ENCODE measurements at places on chromosomes 11 and 22.

- no peak overlapping the region for H3K4me3 ChIP-seq
- H3K4me1 ChIP-seq, result peaks cover 6% of the 10 kb centered on the region
- peak; percentile 28 for DNase-seq
- H3K36me3 ChIP-seq, result no peaks in the 10 kb centered on the region
- peaks cover 2% of the 10 kb centered on the region for H3K27me3 ChIP-seq
Measured at GRCh38 chr22:45296628-45297297, 12.0 kb downstream of the UPK3A start.

DNA sequence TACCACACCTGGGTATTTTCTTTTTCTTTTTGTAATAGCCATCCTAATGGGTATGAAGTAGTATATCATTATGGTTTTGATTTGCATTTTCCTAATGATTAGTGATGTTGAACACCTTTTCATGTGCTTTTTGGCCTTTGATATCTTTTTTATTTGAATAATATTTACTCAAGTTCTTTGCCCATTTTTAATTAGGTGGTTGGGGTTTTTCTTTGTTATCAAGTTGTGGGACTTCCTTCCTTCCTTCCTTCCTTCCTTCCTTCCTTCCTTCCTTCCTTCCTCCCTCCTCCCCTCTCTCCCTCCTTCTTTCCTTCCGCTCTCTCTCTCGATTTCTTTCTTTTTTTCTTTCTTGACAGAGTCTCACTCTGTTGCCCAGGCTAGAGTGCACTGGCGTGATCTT, 75.0 kb upstream of the PDGFD start:
- no peak overlapping the region for H3K4me3 ChIP-seq
- H3K27ac ChIP-seq, result no peak overlapping the region
- DNase-seq, result no peak
- no peaks in the 10 kb centered on the region for H3K27me3 ChIP-seq

GRCh38 chr11:12116425-12117032, 6.1 kb downstream of the MICAL2 start:
- H3K27ac ChIP-seq, result peak overlapping the region; percentile 90
- no peak for DNase-seq
- peaks cover 77% of the 10 kb centered on the region for H3K36me3 ChIP-seq

DNA sequence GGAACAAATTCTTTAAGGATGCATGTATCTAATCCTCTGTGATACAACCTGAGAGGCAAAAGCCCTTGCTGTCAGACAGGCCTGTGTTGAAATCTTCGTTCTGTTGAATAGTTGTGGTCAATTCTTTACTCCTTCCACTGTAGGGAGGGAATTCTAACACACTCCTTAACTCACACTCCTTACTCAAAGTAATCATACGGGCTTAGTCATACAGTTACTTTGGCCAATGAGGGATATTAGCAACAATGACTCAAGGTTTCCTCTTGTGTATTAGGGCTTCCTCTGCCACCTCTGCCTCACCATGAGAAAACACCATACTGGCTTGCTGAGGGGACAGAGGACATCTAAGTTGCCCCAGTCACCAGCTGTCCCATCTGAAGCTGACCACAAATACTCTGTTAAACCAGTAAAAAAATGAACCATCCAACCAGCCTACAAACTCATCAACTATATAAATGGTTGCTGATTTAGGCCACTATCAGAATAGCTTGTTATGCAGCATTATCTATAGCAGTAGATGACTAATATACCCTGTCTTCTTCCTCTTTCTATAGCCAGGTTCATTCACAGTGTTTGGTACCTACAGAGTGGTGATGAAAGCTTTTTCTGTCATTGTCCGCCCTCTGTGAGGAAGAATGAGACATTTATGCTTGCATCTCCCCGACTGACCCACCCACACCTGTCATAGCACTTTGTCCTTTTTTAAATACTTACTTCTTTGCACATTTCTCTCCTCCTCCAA, 322.8 kb upstream of the SYN3 start:
- no peaks in the 10 kb centered on the region for H3K27me3 ChIP-seq
- H3K4me1 ChIP-seq, result no peaks in the 10 kb centered on the region
- DNase-seq, result no peak
- H3K27ac ChIP-seq, result no peak overlapping the region

DNA sequence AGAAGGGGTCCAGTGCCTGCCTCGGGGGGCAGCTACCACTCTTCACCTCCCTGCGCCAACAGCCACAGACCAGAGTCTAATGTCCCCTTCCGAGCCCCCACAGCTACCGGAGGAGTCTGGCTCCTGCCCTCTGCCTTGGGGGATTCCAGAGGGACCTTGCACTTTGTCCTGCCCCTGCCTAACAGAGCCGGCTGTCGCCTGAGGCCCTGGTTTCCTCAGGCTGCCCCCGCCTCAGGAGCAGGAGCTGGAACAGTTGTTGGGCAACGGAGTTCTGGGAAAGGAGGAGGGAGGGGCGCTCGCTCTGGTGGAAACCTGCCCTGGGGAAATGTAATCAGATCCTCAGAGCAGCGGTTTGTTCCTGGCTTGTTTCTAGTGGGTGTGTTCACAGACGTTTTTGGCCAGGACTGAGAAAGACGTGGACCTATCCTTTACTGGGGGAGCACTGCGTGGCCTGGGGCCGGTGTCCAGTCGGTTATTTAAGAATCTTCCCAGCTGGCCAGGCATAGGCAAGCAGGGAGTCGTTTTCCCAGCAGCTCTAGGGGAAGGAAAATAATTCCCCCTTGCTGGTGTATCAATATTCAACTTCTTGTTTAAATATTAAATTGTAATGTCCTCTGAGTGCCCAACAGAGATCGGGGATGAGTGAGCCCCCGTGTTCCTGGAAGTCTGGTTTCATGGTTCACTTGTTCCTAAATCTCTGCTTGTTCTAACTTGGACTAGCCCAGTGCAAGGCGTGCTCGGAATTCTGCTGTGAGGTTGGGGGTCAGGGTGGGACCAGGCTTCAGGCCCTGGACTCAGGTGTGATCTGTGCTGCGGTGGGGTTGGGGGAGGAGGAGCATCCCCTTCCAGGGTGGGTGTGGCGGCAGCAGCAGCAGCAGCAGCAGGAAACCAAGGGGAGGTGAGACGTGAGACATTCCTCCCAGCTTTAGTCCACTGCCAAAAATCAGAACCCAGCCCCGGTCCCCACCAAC, 32.1 kb downstream of the A4GALT start:
- no peaks in the 10 kb centered on the region for H3K4me1 ChIP-seq
- no peaks in the 10 kb centered on the region for H3K27me3 ChIP-seq
- no peak for DNase-seq
- no peaks in the 10 kb centered on the region for H3K36me3 ChIP-seq
- no peak overlapping the region for H3K4me3 ChIP-seq

DNA sequence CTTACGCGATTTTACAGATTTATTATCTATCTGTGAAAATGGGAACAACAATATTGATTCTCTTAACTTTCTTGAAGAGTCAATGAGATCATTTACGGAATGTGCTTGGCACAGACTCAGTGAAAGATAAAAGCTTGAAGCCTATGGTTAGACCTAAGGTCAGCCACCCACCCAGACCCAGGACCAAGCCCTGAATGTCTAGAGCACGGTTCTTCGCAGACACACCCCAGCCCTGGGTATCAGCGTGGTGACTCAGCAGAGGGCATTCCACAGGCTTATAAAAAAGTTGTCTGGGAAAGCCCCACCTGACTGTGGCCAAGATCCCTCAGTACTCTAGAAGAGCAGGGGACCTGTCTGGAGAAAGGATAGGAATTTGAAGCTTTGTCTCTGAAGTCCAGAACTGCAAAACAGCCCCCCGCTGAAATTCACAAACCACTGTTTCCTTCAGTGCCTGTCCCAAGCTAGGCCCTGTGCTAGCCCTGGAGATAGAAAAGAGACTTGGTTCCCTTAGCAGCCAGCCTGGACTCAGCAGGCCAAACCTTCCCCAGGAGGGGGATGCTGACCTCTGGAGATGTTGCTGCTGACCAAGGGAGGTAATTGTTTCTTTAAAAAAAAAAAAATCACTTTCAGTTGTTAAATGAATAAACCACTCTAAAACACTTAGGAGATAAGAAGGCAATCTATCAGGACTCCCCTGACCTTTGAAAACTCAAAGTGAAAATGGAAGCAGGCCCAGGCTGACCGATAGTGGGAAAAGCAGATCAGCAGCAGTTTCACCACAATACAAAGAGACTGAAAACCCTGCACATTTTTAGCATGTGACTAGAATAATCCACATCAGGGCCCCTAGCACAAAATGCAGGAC, 114.0 kb downstream of the ABTB2 start:
- peaks cover 17% of the 10 kb centered on the region for H3K36me3 ChIP-seq
- peak overlapping the region; percentile 83 for H3K27ac ChIP-seq
- H3K4me3 ChIP-seq, result peak overlapping the region; percentile 45
- H3K4me1 ChIP-seq, result peaks cover 87% of the 10 kb centered on the region
- peak; percentile 52 for DNase-seq
- H3K27me3 ChIP-seq, result no peaks in the 10 kb centered on the region

DNA sequence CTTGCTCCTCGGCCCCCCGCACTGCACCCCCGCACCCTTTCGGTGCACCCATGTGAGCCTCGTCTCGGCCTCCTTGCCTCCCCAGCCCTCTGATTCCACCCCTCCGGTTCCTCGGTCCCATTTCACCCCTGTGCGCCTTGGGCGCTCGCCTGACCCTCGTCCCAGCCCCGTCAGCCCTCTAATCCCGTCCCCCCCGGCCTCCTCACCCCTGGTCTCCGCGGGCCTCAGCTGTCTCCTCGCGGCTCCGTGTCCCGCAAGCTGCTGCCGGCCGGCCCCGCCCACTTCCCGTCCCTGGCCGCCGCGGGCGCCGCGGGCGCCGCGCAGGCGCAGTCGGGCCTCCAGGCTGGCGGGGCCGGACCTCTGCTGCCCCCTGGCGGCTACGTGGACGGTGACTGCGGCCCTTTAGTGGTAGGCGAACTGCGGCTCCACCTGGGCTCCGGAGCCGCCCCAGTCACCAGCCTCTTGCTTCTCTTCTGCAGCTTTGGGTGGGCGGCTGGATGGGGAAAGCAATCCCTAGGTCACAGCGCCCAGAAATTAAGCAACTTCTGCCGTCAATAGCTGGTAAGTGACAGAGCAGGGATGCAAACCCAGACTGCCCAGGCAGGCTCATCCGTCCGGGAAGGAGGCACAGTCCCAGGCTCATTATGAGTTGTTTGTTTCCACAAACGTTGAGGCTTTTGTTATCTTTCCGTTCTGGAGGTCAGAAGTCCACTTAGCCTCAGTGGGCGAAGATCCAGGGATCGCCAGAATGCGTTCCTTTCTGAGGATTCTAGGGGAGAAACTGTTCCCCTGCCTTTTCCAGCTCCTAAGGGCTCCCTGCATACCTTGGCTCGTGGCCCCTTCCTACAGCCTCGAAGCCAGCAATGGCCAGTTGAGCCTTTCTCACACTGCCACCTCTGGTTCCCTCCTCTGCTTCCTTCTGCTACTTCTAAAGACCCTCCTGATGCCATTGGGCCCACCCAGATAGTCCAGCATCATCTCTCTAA, at the start of gene PPM1F:
Gene PPM1F, minus strand, starts transcription at position 263 of the 986 bp plus-strand sequence. CDS start 6,800 bp downstream, outside the sequence.
- peaks cover 8% of the 10 kb centered on the region for H3K4me1 ChIP-seq
- peak; percentile 83 for DNase-seq
- H3K36me3 ChIP-seq, result peaks cover 9% of the 10 kb centered on the region
- H3K27me3 ChIP-seq, result no peaks in the 10 kb centered on the region

DNA sequence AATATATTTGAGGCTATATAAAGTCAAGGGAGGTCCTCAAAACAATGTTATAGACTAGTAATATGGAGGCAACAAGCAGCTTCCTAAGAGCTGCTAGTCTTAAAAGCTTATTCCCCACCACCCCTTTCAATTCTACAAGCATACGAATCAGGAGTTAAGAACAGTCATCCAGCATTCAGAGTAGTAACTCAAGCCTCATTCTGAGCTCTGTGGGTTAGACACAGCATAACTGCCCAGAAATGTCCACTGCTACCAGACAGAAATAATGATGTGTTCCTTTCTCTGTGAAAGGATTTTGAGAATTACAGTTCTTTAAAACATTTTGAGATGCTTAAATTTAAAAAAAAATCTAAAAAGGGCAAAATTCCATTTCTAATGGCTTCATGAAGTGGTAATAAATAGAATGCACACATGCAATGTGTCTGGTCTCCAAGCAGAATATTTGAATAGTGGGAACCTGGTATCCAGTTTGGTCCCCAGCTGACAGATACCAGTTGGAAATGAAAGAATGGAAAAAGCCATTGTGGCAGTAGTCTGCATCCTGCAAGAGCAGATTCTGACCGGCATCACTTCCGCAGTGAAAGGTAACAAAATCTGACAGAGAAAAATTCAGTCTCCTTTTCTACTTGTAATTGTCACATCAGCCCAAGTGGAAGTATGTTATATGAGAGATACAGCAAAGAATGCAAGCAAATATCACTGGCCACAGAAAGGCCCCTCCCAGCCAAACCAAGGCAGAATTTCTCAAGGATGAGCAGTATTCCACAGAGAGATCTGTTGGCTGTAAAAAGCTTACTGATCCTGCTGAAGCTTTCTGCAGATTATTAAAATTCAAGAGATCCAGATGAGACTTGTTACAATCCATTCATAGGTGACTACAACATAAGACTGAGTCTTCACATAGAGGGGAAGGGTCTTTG, 310.8 kb upstream of the PITPNB start:
- peaks cover 11% of the 10 kb centered on the region for H3K27me3 ChIP-seq
- no peak overlapping the region for H3K4me3 ChIP-seq
- H3K27ac ChIP-seq, result no peak overlapping the region
- no peaks in the 10 kb centered on the region for H3K4me1 ChIP-seq

GRCh38 chr11:11451501-11452005, 98.5 kb upstream of the CSNK2A3 start:
- H3K4me1 ChIP-seq, result peaks cover 9% of the 10 kb centered on the region
- H3K36me3 ChIP-seq, result no peaks in the 10 kb centered on the region
- no peak overlapping the region for H3K4me3 ChIP-seq
- H3K27me3 ChIP-seq, result no peaks in the 10 kb centered on the region

DNA sequence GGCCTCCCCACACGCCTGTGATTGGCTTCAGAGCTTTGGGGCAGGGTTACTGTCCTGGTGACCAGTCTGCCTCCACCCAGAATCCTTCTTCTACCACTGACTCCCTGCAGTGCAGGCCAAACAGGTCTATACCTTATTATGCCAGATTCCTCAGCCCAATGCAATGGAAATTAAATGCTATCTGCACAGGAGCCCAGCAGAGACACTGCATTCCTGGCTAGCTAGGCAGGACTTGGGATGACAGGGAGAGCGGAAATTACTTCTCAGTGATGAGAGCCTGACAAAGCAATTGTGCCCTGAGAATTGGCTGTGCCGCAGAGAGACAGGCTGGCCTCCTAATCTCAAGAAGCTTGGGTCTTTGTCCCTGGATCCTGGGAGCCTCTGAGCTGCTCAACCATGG, 143.8 kb upstream of the NCAM1 start:
- H3K27ac ChIP-seq, result no peak overlapping the region
- H3K27me3 ChIP-seq, result no peaks in the 10 kb centered on the region
- no peaks in the 10 kb centered on the region for H3K4me1 ChIP-seq
- H3K4me3 ChIP-seq, result no peak overlapping the region
- no peak for DNase-seq
- no peaks in the 10 kb centered on the region for H3K36me3 ChIP-seq

GRCh38 chr11:96014217-96014616, 90.3 kb upstream of the MTMR2 start:
- peaks cover 49% of the 10 kb centered on the region for H3K4me1 ChIP-seq
- no peaks in the 10 kb centered on the region for H3K36me3 ChIP-seq
- peak overlapping the region; percentile 39 for H3K27ac ChIP-seq
- peak overlapping the region; percentile 37 for H3K4me3 ChIP-seq

GRCh38 chr22:46937939-46938338, 175.5 kb downstream of the TBC1D22A start:
- H3K27ac ChIP-seq, result no peak overlapping the region
- H3K27me3 ChIP-seq, result no peaks in the 10 kb centered on the region
- H3K4me3 ChIP-seq, result no peak overlapping the region
- peaks cover 17% of the 10 kb centered on the region for H3K4me1 ChIP-seq

All from activated T-helper 2 cell treated with anti-CD3 and anti-CD28 coated beads, Interferon-gamma antibody, Interleukin-2, Interleukin-4, amounts not matched to agents 10 μg/mL and 5 μg/mL and 100 μg/mL, durations not matched to agents 14 hours and 24 hours and 36 hours (primary cell).